ENCODE measurements at places on chromosomes 6 and 20.

DNA sequence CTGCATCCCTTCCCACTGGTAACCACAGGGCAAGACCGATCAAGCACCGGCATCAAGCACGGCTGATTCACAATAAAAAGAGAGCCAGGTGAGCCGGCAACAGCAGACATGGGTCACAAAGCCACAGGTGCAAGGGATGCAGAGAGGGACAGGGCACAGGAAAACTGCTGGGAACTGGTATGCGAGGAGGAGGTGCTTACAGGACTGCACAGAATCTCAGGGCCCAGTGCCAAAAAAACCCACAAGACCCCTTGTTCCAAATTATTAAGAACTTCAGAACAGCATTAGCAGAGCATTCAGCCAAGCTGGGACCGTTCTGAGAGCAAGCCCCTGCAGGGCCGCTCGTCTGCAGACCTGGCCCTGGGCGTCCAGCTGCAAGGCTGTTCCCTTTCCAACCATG is 35.4 kb downstream of the BFSP1 start:
- no peaks in the 10 kb centered on the region for H3K27me3 ChIP-seq
- H3K36me3 ChIP-seq: no peaks in the 10 kb centered on the region
- H3K4me1 ChIP-seq: no peaks in the 10 kb centered on the region
- DNase-seq: no peak

GRCh38 chr20:3003416-3003815 is 40.0 kb upstream of the GNRH2 start:
- DNase-seq: no peak
- peaks cover 2% of the 10 kb centered on the region for H3K36me3 ChIP-seq
- H3K27me3 ChIP-seq: no peaks in the 10 kb centered on the region

GRCh38 chr6:109852713-109853112 is 125.4 kb upstream of the GPR6 start:
- H3K4me1 ChIP-seq: no peaks in the 10 kb centered on the region
- H3K4me3 ChIP-seq: no peak overlapping the region
- H3K36me3 ChIP-seq: no peaks in the 10 kb centered on the region
- no peak for DNase-seq
- H3K27ac ChIP-seq: no peak overlapping the region
- no peaks in the 10 kb centered on the region for H3K27me3 ChIP-seq

- no peaks in the 10 kb centered on the region for H3K27me3 ChIP-seq
- no peaks in the 10 kb centered on the region for H3K36me3 ChIP-seq
- H3K27ac ChIP-seq: no peak overlapping the region
- no peak for DNase-seq
These were observed 270.8 kb downstream of the CDKAL1 start for GRCh38 chr6:20805021-20805420.

- no peaks in the 10 kb centered on the region for H3K4me1 ChIP-seq
- H3K27ac ChIP-seq: no peak overlapping the region
- H3K27me3 ChIP-seq: no peaks in the 10 kb centered on the region
- DNase-seq: peak; percentile 27
- H3K36me3 ChIP-seq: no peaks in the 10 kb centered on the region
These were observed 171.5 kb downstream of the QKI start for GRCh38 chr6:163585932-163586437.

DNA sequence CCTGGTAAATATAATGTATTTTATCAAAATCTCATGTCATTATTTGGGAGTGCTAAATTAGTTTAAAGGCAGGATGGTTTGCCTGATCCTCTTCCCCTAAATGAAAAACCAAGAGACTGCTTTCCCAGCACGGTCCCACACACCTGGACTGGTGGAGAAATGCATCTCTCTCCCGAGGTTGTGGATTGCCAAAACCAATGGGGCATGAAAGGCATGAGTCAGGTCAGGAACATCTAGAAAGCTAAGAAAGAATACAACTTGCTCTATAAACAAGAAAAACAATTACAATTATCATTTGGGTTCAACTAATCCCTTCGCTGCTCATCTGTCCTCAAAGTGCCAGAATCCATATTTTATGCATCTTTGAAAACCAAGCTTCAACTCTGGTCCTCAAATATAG is 308.3 kb upstream of the IRAK1BP1 start:
- no peak for DNase-seq
- no peaks in the 10 kb centered on the region for H3K4me1 ChIP-seq
- no peak overlapping the region for H3K27ac ChIP-seq
- H3K36me3 ChIP-seq: no peaks in the 10 kb centered on the region
- H3K4me3 ChIP-seq: no peak overlapping the region
- no peaks in the 10 kb centered on the region for H3K27me3 ChIP-seq

DNA sequence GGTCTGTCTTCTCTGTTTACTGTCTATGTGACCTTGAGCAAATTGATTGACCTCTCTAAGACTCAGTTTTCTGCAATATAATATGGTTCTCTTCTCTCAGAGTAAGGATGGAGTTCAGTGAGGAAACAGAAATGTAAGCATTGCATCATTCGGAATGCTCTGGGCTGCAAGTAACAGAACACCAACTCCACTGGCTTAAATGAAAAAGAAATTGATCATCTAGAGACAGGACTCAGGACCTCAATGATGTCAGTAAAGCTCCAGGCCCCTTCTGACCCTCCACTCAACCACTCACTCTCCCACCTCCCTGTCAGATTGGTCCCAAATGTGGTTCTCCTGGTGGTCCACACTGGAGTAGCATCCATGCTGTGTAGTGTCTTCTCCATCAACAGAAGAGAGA is 31.9 kb downstream of the FAM110A start:
- DNase-seq: no peak
- no peak overlapping the region for H3K27ac ChIP-seq
- H3K4me3 ChIP-seq: no peak overlapping the region
- H3K36me3 ChIP-seq: no peaks in the 10 kb centered on the region

DNA sequence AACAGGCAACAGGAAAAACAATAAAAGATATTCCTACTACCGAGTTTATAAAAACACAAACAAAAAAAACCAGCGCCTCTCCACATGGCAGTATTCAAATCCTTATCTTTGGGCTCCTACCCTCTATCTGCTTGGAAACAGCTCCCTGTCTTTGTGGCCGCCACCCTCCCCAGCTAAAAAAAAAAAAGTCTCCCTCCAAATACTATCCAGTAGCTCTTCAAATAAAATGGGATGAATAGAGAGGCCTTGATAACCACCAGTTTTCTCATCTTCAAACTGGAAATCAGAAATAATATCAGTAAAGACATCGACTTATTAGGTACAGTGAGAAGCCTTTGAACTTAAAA is 96.2 kb downstream of the PSMG4 start:
- H3K4me3 ChIP-seq: no peak overlapping the region
- peak overlapping the region; percentile 84 for H3K27ac ChIP-seq
- peaks cover 70% of the 10 kb centered on the region for H3K4me1 ChIP-seq
- no peak for DNase-seq

DNA sequence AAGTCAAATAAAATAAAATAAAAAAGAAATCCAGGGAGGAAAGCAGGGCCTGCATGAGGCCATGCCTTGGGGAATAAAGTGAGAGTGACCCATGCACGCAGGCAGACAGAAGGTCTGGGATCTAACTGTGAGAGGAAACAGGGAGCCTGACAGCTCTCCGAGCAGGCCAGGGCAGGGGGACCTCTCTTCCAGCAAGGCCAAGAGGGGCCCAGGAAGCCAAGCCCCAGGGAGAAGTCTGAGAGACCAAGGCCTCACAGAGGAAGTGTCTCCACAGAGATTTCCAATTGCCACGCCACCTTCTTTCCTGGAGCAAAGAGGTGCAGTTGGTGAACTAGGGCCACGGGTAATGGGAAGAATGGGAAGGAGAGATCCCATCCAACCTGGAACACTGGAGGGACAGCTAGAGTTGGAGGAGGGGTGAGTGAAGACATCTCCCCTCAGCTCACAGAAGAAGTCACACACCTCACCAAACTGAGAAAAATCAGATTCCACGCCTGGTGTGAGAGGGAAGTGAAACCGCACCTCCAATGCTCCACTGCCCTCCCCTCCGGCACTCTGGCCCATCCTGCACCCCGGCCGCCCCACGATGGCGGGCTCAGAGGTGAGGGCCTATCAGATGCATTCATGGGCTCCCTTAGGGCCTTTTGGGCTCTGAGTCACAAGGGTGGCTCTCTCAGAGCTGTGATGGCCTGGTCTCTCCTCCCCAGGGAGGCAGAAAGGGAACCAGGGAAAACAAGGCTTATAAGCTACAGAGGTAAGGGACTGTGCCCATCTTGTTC is 25.1 kb upstream of the TAF8 start:
- no peak overlapping the region for H3K27ac ChIP-seq
- no peaks in the 10 kb centered on the region for H3K27me3 ChIP-seq
- H3K4me1 ChIP-seq: no peaks in the 10 kb centered on the region
- H3K36me3 ChIP-seq: no peaks in the 10 kb centered on the region

- peaks cover 15% of the 10 kb centered on the region for H3K36me3 ChIP-seq
- H3K4me1 ChIP-seq: peaks cover 16% of the 10 kb centered on the region
- no peak overlapping the region for H3K4me3 ChIP-seq
- DNase-seq: no peak
These were observed 56.0 kb downstream of the MYH7B start for GRCh38 chr20:35011589-35012226.

- H3K4me3 ChIP-seq: no peak overlapping the region
- H3K36me3 ChIP-seq: no peaks in the 10 kb centered on the region
- DNase-seq: no peak
- no peaks in the 10 kb centered on the region for H3K27me3 ChIP-seq
- H3K4me1 ChIP-seq: peaks cover 13% of the 10 kb centered on the region
These were observed 7.6 kb upstream of the BMP5 start for GRCh38 chr6:55882718-55883569.

DNA sequence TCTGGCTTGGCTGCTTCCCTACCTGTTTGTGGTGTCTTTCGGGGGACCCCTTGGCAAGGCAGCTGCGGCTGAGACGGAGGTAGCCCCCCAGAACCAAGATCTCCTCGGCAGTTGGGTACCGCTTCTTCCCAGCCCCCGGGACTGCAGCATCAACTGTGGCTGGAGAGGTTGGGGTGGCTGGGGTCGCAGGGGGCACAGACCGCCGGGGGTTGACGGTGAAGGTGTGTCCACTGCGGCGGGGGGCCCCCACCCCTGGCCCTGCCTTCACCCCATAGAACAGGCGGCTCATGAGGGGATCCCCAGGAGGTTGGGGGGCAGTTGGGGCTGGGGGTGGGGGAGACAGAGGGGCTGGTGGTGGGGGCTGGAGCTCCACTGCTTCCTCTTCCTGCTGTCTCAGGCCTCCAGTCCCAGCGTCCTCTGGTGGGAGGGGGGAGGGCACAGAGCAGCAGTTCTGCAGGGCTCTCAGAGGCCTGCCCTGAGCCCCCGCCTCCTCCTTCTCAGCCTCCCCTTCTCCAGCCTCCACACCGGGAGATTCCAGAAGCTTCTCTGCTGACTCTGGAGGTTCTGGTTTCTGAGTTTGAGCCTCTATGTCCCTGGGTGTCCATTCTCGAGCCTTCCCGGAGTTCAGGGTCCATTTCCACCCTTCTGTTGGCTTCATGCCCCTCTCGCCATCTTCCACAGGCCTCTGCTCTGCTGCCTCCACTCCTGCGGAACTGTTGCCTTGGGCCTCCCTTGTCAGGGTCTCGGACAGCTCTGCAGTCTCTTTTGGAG is 1.9 kb downstream of the PPP1R18 start:
- H3K4me1 ChIP-seq: peaks cover 69% of the 10 kb centered on the region
- H3K27me3 ChIP-seq: no peaks in the 10 kb centered on the region
- no peaks in the 10 kb centered on the region for H3K36me3 ChIP-seq
- DNase-seq: no peak

DNA sequence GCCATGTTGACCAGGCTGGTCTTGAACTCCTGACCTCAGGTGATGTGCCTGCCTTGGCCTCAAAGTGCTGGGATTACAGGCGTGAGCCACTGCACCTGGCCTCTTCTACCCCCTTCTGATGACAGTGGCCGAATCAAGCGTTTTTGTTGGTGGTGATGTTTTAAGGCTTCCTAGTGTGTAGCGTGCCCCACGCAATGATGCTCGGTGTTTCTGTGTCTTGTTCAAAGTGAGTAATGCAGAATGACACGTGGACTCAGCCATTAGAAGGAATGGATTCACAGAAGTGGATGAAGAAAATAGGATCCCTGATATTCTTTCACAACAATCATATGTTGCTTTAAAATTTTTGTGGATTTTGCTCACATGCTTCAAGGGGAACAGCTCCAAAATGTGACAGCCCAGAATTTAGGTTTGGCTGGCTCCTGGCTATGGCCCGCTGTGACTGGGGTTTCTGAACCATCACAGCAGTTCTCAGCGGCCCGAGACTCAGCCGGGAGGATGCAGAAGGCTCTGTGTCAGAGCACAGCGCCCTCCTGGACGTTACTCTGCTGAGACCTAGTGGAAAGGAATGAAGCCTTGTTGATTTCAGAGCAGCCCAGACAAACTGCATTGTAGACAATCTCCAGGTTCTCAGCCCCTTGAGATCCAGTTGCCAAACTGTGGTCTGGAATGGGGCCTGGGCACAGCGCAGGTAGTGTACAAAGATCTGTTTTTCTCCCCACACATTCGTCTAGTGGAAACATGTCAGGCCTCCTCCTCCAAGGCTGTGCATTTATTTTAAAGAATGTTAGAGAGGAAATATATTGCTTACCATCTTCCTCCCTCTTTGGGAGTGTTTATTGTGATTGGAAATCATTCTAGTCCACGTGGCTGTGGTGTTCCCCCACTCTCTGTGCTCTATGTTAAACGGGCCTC is 57.6 kb upstream of the TIAM2 start:
- H3K27me3 ChIP-seq: no peaks in the 10 kb centered on the region
- H3K36me3 ChIP-seq: no peaks in the 10 kb centered on the region
- no peaks in the 10 kb centered on the region for H3K4me1 ChIP-seq
- H3K27ac ChIP-seq: no peak overlapping the region
- DNase-seq: no peak
- no peak overlapping the region for H3K4me3 ChIP-seq

- H3K36me3 ChIP-seq: no peaks in the 10 kb centered on the region
- peak; percentile 62 for DNase-seq
- H3K4me3 ChIP-seq: no peak overlapping the region
- no peak overlapping the region for H3K27ac ChIP-seq
These were observed 635 bp upstream of the C20orf203 start for GRCh38 chr20:32674362-32674789.

- H3K36me3 ChIP-seq: no peaks in the 10 kb centered on the region
- no peak overlapping the region for H3K4me3 ChIP-seq
- H3K4me1 ChIP-seq: no peaks in the 10 kb centered on the region
These were observed 211.9 kb downstream of the HAO1 start for GRCh38 chr20:7728338-7728737.

- H3K4me3 ChIP-seq: no peak overlapping the region
- peaks cover 6% of the 10 kb centered on the region for H3K4me1 ChIP-seq
- DNase-seq: no peak
- H3K36me3 ChIP-seq: no peaks in the 10 kb centered on the region
- H3K27ac ChIP-seq: no peak overlapping the region
These were observed 45.4 kb upstream of the ECI2 start for GRCh38 chr6:4180652-4181255.
